Choroid plexus epithelial cell (primary cell): ENCODE measurements at places on chromosomes 13 and 19.
A peak's percentile ranks its signal among the peaks of the same experiment; 100 is the strongest.

GRCh38 chr13:92768602-92769001, 458.0 kb upstream of the GPC6 start:
- DNase-seq = no peak

GRCh38 chr19:2392366-2392765, 32.3 kb downstream of the TMPRSS9 start:
- no peak for DNase-seq

- no peak for DNase-seq
These were observed 741.0 kb upstream of the KLHL1 start for GRCh38 chr13:70849222-70849621.

- no peak for DNase-seq
These were observed 1617.6 kb upstream of the SLC10A2 start for GRCh38 chr13:104683789-104684188.

GRCh38 chr13:91304741-91305140, 42.7 kb upstream of the MIR17HG start:
- no peak for DNase-seq

- DNase-seq = peak; percentile 91
These were observed 45.2 kb downstream of the CDADC1 start for GRCh38 chr13:49292742-49293486.

GRCh38 chr13:30711375-30711774, 24.0 kb upstream of the ALOX5AP start:
- peak; percentile 90 for DNase-seq

DNA sequence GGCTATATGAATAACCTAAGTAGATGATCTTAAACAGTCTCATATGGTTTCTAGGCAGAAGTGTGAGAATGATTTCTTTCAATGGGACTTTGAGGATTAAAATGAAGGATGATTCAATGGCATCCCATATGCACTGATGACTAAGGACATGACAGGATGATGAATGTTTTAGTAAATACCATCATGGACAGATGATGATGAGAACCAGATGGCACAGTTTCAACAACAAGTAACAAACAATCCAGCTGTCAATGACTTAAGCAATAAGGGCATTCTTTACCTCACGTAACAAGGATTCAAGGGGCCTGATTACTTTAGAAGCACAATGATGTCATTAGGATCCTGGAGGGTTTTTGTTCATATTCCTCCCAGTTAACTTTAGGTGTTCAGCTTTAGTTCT, 2678.4 kb downstream of the PCDH9 start:
- DNase-seq = peak; percentile 73

GRCh38 chr19:30896554-30896953, 452.7 kb downstream of the TSHZ3 start:
- no peak for DNase-seq

- no peak for DNase-seq
These were observed 31.2 kb upstream of the TEX29 start for GRCh38 chr13:111289251-111289650.

- peak; percentile 39 for DNase-seq
These were observed 814 bp downstream of the S1PR2 start for GRCh38 chr19:10230173-10230860.

DNA sequence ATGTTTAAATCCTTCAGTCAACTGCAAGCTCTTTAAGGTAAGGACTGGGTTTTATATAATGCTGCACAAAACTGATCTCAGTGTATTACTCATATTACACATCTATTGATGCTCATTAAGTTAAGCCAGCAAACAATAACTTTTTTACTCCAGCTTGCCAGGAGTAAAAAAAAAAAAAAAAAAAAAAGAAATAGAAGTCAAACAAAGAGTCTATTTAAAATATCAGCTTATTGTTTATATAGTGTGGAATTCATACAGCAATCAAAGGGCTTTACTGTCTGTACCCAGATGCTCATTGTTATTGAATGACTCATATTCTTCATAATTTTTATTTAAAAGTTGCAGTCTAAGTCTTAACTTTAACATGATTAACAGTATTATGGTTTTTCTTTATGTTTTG, 21.8 kb upstream of the KBTBD7 start:
- peak; percentile 53 for DNase-seq
